Heart right ventricle (tissue), 16 donors: ENCODE measurements at places on chromosomes 1 and 21. TPM values are rescaled to one million over a fixed set of nuclear protein-coding genes. Genes with fewer than 3 reads are reported as not detected.
A peak's percentile ranks its signal among the peaks of the same experiment; 100 is the strongest.

DNA sequence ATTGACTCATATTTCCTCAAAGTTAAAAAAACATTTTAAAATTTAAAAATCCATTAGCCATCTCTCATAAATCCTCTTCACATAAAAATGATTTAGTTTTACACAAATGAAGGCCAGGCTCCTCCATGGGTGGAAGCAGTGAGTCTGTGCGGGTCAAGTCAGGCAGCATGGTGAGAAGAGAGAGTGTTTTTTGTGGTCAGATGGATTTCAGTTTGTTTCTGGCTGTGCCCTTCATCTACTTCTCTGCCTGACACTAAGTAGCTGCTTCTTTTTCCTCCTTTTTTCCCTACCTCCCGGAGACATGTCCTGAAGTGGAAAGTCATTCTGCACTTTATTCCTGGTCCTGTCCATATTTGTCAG, 10.3 kb downstream of the PLA2G4A start:
- no peak overlapping the region for H3K4me3 ChIP-seq
- DNase-seq = no peak
- peak overlapping the region; percentile 52 for H3K27ac ChIP-seq
- no peaks in the 10 kb centered on the region for H3K36me3 ChIP-seq
- H3K4me1 ChIP-seq = peaks cover 14% of the 10 kb centered on the region

RHD gene
- not detected for total RNA-seq

DNA sequence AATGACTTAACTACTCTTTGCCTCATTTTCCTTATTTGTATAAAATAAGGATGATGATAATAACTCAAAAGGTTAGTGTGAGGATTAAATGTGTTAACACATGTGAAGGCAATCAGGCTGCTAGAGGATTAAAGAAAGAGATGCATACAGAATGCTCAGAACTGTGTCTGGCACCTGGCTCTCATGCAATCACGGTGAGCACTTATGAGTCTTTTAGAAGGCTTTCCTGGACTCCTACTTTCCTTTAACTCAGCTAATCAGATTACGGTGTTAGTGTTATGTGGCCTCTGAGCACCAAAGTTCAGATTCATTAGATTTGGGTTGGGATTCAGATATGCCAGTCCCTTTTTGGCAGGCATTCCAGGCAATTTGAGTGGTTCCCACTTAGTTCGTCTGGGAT, 311.6 kb upstream of the USP24 start:
- no peaks in the 10 kb centered on the region for H3K4me1 ChIP-seq
- H3K4me3 ChIP-seq = no peak overlapping the region
- no peaks in the 10 kb centered on the region for H3K36me3 ChIP-seq
- DNase-seq = no peak

RPTN gene
- total RNA-seq = not detected

DNA sequence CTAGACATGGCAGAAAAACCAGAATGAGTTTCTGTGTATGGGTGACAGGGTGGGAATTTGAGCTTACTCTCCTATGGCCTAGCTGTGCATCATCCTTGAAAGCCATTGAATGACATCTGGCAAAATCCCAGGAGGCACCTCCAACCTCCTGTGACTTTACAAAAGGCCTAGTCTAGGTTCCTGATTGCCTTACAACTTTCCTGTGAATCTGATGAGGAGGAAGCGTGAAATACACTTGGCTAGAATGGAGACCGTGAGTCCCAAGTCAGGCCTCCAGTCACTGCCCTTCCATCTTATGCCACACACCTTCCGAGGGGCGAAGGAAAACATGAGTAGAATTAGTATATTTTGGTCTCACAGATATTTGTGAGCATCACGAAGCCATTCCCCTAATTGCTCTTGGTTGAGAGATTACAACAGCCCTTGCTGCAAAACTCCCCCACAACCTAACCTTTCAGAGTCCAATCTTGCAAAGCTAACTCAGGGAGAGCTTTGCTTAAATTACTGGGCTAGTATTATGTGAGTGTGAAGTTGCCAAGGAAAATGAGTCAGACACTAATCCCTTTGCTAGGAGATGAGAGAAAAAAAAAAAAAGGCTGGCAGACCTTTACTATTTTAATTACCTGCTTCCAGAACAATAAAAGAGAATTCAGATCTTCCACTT, 36.3 kb upstream of the PAXBP1 start:
- H3K4me3 ChIP-seq = no peak overlapping the region
- no peaks in the 10 kb centered on the region for H3K4me1 ChIP-seq
- no peak for DNase-seq
- H3K36me3 ChIP-seq = no peaks in the 10 kb centered on the region
- no peaks in the 10 kb centered on the region for H3K27me3 ChIP-seq

- DNase-seq = no peak
- H3K4me1 ChIP-seq = no peaks in the 10 kb centered on the region
- H3K27ac ChIP-seq = no peak overlapping the region
- H3K36me3 ChIP-seq = peaks cover 5% of the 10 kb centered on the region
- H3K4me3 ChIP-seq = no peak overlapping the region
These were observed 51.1 kb upstream of the CFHR3 start for GRCh38 chr1:196723325-196724185.

DNA sequence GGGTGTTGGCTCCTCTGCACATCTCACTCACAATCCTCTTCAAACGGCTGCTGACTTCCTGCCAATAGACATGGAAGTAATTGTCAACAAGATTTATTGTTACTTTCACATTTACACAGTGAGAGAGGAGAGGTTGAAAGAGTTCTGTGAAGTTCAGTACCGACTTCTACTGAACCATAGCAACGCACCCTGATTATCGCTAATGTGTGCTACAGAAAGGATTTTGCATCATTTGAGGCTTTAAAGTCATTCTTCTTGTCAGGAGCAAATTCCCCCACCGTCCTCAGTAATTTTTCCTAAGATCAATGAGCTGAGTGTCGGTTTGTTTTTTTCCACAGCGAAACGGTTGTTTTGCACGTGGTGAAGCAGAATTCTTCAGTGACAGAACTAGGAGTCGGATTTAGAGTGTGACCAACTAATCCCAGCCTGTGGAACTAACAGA, 361.0 kb downstream of the ADGRL2 start:
- H3K4me1 ChIP-seq = no peaks in the 10 kb centered on the region
- no peak overlapping the region for H3K27ac ChIP-seq
- no peak for DNase-seq
- H3K27me3 ChIP-seq = no peaks in the 10 kb centered on the region

ZBTB37 gene
- 15.2 TPM for total RNA-seq

RGS7 gene
- not detected for total RNA-seq

DNA sequence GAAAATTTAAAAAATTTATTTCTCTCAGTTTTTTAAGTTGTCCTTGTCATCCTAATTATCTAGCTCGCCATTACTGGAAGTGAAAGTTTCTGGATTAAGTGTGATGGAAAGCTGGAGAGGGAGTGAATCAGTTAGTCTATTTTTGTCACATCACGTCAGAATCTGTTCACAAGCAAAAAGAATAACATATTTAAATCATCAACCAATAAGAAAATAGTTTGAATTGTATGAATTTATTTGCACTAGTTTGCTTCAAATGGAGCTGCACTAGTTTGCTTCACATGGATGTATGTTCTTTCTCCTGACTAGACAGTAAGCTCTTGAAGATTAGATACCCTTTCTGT, 22.8 kb downstream of the PHC2 start:
- H3K4me1 ChIP-seq = peaks cover 22% of the 10 kb centered on the region
- no peak for DNase-seq
- no peaks in the 10 kb centered on the region for H3K27me3 ChIP-seq
- no peak overlapping the region for H3K4me3 ChIP-seq

- no peak overlapping the region for H3K27ac ChIP-seq
- peak; percentile 31 for DNase-seq
- H3K4me1 ChIP-seq = no peaks in the 10 kb centered on the region
These were observed 9.6 kb downstream of the FCRL5 start for GRCh38 chr1:157542676-157543075.

DNA sequence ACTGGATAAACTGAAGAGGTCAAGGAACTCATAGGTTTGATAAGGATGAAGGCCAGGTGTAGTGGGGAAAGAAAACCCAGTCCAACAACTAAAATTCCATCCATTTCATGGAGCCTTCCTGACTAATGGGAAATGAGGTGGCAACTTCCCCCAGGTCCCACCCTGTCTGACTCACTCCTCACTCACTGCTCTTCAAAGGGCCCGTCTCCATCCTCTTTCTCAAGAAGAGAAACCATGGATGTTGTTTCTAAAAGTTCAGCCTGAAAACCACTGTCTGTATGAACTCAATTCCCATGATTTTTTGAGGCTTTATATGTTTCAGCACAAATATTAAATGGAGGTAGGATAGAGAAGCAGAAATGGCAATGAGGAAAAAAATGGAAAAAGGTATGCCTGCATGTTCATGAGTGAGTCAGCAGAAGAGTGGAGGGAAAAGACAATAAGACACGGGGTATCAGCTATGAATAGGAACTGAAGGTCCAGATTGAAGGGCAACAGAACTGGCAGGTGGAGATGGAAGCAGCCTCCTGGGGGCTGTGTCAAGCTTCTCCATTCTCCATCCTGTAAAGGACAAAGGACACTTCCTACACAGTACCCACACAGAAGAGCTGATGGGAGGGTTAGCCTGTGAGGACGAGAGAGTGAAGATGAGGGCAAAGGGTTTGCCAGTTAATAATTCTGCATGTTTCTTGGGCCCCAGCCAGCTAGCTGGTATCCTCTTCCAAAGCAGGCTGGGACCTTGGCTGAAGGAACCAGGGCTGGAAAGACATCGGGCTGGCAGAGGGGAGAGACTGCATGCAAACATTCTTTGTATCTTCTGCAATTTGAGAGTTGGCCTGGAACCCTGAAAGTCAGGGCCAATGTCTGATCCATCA, 5.5 kb upstream of the ELOVL1 start:
- peak overlapping the region; percentile 4 for H3K27ac ChIP-seq
- H3K27me3 ChIP-seq = no peaks in the 10 kb centered on the region
- no peaks in the 10 kb centered on the region for H3K36me3 ChIP-seq
- DNase-seq = no peak
- no peak overlapping the region for H3K4me3 ChIP-seq
- peaks cover 18% of the 10 kb centered on the region for H3K4me1 ChIP-seq

- peaks cover 13% of the 10 kb centered on the region for H3K4me1 ChIP-seq
- no peak overlapping the region for H3K4me3 ChIP-seq
- DNase-seq = no peak
- no peaks in the 10 kb centered on the region for H3K36me3 ChIP-seq
- no peak overlapping the region for H3K27ac ChIP-seq
- H3K27me3 ChIP-seq = peaks cover 86% of the 10 kb centered on the region
These were observed 43.5 kb downstream of the RRAGC start for GRCh38 chr1:38815903-38816627.

- H3K36me3 ChIP-seq = no peaks in the 10 kb centered on the region
- no peak for DNase-seq
These were observed 28.9 kb upstream of the EFCAB14 start for GRCh38 chr1:46747683-46748288.

OR2L2 gene
- total RNA-seq = not detected

DNA sequence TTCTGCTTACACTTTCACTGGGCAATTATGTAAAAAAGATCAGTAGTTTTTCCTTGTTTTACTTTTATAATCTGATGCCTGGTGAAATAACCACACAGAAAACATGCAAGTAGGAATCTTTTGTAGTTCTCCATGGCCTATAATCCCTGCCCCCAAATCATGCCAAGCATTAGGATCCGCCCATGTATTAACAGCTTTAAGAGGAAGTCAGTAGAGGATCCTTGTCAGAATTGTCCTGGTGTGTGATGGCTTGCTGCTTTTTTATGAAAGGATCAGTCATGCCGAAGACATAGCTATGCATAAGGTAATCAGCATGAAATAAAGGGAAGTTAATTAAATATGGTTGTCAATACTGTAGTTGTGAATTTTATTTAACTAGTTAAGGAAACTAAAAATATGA, 20.0 kb downstream of the ADGRL2 start:
- H3K4me1 ChIP-seq = peaks cover 10% of the 10 kb centered on the region
- H3K4me3 ChIP-seq = no peak overlapping the region
- H3K27me3 ChIP-seq = no peaks in the 10 kb centered on the region
- H3K27ac ChIP-seq = no peak overlapping the region
